Erythroblast (primary cell): ENCODE measurements at places on chromosomes 5 and 9.

DNA sequence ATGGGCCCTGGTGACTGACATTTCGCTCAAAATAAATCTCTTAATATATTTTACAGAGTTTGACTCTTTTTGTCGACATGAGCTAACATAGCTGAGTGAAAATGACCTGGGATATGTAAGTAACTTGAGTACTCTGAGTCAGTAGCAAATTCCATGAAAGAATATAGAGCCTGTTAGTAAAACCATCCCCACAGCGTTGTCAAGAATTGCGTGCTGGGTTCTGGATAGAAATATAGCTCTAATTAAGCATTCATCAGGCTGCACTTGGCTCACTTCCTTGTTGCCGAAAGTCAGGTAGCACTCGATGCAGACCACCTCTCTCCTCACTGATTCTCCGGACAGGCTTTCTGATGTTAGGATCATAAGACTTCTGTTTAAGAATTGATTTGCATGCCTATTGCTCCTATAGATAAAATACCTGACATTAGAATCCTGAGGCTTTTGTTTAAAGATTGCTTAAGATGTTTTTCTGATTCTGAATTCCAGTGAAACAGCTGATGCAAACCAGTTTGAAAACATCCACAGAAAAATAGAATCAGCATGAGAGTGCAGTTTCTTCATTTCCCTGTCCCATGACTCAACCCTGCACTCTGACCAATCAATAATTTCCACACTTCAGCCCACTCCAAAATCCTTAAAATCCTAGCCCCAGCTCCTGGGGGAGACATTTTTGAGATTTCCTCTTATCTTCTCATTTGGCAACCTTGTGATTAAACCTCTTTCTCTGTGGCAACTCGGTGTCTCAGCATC, 310.6 kb downstream of the DIRAS2 start:
- DNase-seq: peak; percentile 50

- DNase-seq: no peak
Measured at GRCh38 chr9:127308652-127309434, 44.3 kb downstream of the GARNL3 start.

- peak; percentile 25 for DNase-seq
Measured at GRCh38 chr5:83167538-83167937, 90.2 kb downstream of the XRCC4 start.

DNA sequence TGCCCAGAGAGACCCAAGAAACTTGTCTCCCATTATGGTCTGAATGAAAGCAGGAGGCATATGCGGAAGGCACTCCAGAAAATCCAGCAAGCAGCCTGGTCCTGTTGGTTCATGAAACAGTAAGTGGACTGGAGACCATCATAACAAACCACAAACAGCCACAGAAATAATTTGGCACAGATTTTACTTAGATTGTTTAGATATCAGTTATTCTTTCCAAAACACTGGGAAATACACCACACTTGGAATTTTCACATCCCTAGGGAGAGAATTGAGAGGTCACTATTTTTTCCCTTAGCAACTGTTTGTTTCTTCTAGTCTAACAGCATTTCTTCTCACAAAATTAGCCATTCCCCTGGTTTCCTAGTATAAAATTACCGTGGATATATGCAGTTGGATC, 300.8 kb downstream of the OSTF1 start:
- DNase-seq: no peak

DNA sequence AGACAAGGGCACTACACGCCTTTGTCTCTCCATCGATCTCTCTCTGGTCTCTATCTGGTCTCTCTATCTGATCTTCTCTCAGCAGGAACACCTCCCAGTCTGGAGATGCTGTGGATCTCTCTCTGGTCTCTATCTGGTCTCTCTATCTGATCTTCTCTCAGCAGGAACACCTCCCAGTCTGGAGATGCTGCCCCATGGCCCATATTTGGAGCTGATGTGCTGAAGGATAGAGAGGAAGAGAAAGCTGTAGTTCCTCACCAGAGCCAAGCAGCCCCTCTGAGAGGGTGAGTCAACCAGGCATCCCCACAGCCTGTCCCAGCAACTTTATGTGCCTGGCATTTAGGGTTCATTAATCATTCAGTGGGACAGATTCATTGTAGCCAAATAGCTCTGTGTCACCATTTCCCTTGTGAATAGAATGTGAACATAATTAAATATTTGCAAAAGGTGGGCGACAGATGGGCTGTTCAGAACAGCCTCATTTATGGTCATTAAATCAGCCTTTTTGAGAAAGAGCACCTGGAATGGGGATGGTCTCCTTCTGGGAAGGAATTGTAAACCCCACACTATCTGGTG, 189.3 kb upstream of the MAST4 start:
- DNase-seq: no peak

- no peak for DNase-seq
Measured at GRCh38 chr9:114278881-114279570, 43.9 kb upstream of the ORM1 start.

- DNase-seq: no peak
Measured at GRCh38 chr9:134172198-134173126, 8.1 kb upstream of the RNU6ATAC start.

- peak; percentile 1 for DNase-seq
Measured at GRCh38 chr5:158770506-158770905, 329.2 kb downstream of the EBF1 start.
